Thymus (tissue), 14 donors: ENCODE measurements at places on chromosomes 11 and 22. TPM values are rescaled to one million over a fixed set of nuclear protein-coding genes. Genes with fewer than 3 reads are reported as not detected.

DNA sequence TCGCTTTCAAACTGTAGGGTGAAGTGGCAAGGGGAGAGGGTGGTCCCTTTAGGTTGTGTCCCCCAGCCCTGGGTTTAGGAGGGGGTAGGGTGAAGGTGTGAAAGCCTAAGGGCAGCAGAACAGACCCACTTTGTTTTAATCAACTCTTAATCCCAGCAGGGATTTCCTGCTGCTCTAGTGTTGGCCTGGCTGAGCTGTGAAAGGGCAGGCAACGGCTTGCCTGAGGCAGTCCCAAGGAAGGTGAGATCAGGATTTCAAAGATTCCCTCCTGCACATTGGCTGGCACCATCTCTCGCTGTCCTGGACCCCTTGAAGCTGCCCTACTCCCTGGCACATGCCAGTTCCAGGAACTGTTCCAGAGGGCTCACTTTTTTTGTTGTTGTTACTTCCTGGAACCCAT is 221.3 kb downstream of the INSC start:
- DNase-seq = no peak

- DNase-seq = no peak
These were observed 160.3 kb downstream of the DBX1 start for GRCh38 chr11:20000022-20000350.

DNA sequence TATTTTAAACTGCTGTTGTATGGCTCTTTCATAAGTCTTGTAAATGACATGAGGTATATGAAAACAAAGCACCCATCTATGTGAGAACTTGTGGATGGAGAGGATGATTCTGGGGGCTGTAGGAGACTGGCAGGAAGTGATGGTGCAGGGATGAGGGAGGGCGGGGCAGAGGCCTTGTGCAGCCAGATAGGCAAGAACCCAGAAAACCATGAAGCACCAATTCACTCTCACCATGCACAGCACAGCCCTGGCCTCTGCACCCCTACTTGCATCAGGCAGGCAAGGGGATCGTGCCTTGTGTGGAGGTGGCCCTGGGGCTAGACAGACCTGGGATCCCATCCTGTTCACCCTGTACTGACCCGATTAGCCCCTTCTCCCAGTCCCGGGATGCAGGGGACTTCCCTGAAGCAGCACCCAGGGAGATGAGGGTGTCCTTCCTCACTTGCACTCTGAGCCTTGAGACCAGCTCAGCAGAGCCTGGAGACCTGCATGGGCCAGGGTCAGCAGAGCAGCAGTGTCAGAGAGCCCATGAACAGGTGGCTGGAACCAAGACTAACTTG is 85.5 kb downstream of the MORC2 start:
- no peak for DNase-seq

GRCh38 chr11:120486138-120486537 is 25.4 kb upstream of the GRIK4 start:
- no peak for DNase-seq

ACTN3 gene
- total RNA-seq = 0.05 TPM

TREH gene
- not detected for total RNA-seq

GRAMD4 gene
- 37.3 TPM for total RNA-seq
